ENCODE measurements at places on chromosomes 2 and 18.

- no peak for DNase-seq
These were observed 58.2 kb upstream of the ST6GAL2 start for GRCh38 chr2:106944215-106944614.

- no peak for DNase-seq
These were observed 40.6 kb upstream of the LAMA1 start for GRCh38 chr18:7158216-7158615.

DNA sequence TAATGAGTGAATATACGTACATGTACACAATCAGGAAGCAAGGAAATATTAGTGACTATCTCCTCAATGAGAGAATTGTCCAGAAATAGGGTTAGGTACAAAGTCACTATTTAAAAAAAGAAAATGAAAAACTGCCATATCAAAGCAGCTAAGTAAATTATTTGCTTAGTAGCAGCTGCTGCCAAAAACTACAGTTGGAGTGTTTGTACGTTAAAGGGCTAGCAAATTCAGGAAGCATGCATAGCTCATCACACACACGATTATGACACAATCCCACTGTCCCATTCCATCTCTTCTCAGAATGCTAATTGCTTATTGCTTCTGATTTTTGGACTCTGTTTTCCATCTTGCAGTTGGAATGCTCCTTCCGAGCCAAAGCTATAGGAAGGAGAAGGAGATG is 2012.5 kb upstream of the LRRTM1 start:
- DNase-seq, result peak; percentile 9

DNA sequence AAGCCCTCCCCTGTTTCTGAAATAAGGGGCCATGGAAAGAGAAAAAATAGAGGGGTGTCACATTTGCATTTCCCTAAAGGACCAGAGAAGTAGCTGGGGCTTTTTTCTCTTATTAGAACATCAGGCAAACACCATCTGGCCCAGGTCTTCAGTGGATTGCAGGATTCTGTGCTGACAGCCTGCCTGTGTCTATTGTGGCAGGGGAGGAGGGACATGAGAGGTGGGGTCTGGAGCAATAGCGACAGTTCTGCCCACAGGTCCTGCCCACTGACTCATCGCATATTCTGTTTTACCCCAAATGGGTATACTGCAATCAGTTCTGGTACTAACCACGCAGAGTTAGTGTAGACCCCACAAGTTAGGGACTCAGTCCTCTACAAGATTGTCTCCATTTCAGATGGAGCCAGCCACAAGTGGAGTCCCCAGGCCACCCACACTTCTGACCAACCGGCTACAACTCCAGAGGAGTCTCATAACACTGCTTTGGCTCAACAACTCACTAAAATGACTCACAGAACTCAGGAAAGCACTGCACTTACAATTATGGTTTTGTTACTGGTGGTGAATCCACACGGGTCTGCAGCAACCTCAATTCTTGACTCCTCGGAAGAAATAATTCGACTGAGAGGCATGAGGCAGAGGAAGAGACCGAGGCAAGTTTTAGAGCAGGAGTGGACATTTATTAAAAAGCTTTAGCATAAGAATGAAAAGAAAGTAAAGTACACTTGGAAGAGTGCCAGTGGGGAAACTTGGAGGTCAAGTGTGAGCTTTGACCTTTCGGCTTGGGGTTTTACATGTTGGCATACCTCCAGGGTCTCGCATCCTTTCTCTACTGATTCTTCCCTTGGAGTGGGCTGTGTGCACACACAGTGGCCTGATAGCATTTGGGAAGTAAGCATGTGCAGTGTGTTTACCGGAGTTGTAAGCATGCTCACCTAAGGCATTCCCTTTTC is 146.4 kb upstream of the SPATS2L start:
- DNase-seq, result no peak

DNA sequence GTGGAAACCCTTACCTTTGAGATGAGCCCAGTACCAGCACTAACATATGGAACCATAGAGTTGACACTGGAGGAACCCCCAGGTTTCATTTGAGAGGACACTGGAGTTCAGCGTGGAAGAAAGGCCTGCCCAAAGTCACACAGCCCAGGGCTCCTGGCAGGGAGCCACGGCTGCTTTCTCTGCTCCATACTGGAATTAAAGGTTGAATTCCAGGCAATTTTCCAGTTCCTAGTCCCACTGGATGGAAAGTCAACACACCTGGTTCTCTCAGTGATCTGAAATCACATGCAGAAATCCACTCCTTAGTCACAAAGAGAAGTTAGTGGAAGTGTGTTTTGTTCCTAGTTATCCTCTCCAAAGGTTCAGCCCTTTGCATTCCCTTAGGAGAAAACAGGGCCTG is 336.1 kb upstream of the SKOR2 start:
- DNase-seq, result no peak

DNA sequence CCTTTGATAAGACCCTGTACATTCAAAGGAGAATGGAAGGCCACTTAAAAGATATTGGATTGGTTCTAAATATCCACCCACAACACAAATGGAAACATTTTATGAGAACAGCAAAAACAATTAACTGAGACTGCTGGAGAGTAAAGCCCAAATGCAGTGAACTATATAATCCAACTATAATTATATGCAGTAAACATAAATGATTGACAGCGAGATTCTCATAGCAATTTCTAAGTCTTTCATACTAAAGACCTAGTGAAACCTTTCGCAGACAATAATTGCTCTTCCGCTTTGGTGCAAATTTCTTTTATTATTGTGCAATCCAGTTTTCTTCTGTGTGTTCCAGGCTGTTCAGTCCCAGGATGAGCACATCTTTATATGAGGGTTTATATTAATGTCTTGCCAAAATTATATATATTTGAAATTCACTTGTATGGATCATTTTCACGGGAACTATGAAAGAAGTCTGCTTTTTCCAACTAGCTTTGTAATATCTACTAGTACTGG is 190.9 kb downstream of the ST6GAL2 start:
- DNase-seq, result no peak

- DNase-seq, result no peak
These were observed 318.6 kb downstream of the SS18 start for GRCh38 chr18:25771796-25772195.

DNA sequence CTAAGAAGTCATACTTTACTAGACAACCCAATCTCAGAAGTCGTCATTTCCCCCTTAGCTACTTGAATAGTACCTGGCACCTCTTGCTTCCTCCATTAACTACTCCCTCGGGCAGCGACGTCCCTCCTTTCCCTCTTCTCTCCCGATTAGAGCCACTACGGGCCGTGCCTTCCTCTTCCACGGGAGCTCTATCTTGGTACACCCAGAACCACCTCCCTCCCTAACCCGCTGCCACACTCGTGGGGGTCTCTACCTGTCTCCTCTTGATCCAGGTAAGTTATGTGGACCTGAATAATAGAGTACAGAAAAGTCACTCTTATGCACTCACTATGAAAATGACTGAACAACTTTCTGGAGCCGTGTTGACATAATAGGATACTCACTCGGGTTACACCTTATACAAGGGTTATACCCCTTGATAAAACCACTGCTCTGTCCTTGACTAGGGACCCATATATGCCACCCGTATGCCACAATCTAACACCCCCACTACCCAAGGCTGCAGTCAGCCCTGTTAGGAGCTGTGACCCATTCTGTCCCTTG is 595 bp upstream of the HDHD2 start:
- DNase-seq, result no peak

- DNase-seq, result no peak
These were observed 686.0 kb downstream of the NRXN1 start for GRCh38 chr2:50345701-50346591.

GRCh38 chr2:134218930-134219658 is 34.8 kb upstream of the MGAT5 start:
- no peak for DNase-seq

DNA sequence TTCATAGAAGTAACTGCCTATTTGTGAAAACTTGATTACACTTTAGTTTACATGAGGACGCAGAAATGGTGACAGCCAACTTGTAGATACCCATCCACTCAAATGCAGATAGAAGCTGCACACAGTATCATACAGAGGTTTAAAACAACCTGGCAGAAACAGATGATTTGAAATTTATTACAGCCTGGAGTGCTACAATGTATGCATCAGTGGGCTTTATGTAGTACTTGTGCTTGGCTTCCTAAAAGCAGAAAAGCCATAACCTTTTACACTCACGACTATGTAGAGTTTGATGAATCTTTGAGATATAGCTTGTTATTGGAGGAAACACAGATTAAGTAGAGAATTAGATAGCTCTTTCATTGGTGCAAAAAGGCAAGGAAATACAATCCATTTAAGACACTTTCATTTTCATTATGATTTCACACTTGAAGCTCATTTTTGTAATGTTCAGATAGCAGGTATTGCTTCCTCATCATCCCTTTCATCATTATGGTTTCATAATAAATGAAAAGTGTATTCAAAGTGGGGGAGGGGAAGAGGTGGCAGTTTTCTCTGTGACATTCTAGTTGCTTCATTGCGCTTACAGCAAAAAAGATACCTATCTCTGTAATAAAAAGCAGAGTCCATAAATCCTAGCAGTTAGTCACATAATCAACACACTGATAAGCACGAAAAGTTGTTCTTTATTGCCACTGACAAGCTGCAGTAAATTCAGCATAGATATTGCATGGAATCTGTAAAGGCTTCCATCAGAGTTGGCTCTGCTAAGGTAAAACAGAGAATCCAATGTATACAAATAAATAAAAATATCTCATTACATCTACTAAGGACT is 789.8 kb upstream of the FSHR start:
- DNase-seq, result no peak

- DNase-seq, result no peak
These were observed 23.4 kb downstream of the CROCC2 start for GRCh38 chr2:240929364-240930095.

DNA sequence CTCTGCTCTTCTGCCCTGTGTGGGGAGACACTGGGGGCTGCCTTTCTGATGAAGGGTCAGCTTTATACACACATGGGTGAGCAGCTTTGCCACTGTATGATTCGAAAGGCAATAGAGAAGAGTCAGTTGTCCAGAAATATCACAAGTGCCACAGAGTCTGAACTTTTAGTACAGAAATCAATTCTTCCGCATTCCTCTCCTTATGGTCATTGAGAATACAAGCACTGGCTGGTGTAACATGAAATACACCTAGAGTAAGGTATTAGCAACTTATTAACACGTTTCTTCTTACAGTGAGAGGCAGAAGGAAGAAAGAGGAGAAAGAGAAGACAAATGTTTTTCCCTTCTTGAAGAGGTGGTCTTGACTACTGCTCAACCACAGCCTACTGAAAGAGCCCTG is 579.2 kb downstream of the ZEB2 start:
- no peak for DNase-seq

- DNase-seq, result peak; percentile 86
These were observed 523 bp downstream of the KCTD1 start for GRCh38 chr18:26547646-26548414.

DNA sequence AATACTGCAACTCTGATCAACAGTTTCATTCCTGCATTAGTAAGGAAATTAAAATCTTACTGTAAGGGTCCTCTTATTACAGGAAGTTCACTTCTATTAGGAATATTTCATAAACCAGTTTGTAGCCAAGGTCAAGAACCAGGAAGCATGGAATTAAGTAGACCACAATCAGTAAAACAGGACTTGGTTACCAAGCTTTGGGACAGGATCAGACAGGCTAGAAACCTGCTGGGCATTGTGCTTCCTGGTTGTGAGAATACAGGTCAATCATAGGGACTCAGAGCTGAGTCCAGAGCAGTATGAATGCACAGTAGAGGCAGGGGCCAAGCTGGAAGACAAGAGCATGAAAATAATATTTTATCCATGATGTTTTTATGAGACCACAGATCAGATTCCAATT is 248.0 kb downstream of the IKZF2 start:
- DNase-seq, result no peak

- DNase-seq, result no peak
These were observed 133.5 kb downstream of the CERS6 start for GRCh38 chr2:168589236-168590211.

- no peak for DNase-seq
These were observed 34.7 kb downstream of the MAP4K4 start for GRCh38 chr2:101732199-101732598.

DNA sequence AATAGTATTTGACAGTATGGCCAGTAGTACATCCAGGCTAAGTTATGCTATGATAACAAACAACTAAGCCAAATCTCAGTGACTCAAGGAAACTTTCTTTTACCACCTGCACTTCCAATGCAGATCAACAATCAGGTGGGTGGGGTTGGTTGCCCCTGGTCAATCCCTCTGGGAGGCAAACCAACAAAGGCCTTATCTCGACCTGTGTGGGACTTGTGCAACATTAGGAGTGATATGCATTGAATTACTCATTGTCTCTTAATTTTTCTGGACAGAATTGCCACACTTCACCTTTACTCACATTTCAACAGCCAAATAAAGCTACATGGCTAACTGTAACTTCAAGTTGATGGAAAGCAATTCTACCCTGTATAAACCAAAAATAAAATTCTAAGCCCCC is 1049.3 kb upstream of the CDH2 start:
- DNase-seq, result no peak

DNA sequence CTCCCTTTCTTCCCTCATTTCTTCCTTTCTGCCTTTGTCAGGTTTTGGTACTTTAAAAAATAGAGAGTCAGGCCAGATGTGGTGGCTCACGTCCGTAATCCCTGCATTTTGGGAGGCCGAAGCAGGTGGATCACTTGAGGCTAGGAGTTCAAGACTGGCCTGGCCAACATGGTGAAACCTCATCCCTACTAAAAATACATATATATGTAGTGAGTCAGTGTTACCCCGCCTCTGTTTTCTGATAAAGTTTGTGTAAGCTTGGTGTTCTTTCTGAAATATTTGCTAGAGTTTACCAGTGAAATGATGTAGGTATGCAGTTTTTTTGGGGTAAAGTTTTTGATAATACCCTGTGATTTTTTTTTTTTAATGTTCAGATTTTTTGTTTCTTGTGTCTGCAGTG is 58.8 kb downstream of the DGKD start:
- no peak for DNase-seq

GRCh38 chr2:150491430-150491829 is 4.0 kb upstream of the RND3 start:
- no peak for DNase-seq

- DNase-seq, result no peak
These were observed 28.5 kb upstream of the ACTR2 start for GRCh38 chr2:65199166-65199565.

GRCh38 chr18:50622865-50623393 is 63.0 kb downstream of the MAPK4 start:
- no peak for DNase-seq

DNA sequence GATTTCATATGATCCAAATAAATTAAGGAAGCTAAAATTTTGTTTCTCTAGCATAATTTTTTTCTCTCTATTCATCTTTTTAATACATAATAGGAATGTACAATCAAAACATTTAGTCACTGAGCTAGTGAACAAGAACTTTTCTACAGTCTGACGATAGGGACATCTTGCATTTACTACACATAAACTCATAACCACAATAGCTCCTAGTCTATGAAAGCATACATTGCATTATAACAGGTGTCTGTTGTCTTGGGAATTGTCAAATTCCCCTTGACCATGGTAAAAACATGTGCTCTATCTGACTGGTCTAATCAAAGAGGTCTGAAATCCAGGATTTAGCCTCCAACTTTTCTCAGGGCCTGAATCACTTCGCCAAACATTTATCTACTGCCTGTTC is 144.8 kb downstream of the FAM124B start:
- no peak for DNase-seq
